ENCODE measurements at places on chromosomes 4 and X.

- peak; percentile 38 for DNase-seq
These were observed 41.4 kb upstream of the NDST4 start for GRCh38 chr4:115154826-115155225.

GRCh38 chr4:108008721-108009120, 19.0 kb downstream of the HADH start:
- no peak for DNase-seq

GRCh38 chr4:35562861-35563260, 681.5 kb downstream of the ARAP2 start:
- DNase-seq = no peak

DNA sequence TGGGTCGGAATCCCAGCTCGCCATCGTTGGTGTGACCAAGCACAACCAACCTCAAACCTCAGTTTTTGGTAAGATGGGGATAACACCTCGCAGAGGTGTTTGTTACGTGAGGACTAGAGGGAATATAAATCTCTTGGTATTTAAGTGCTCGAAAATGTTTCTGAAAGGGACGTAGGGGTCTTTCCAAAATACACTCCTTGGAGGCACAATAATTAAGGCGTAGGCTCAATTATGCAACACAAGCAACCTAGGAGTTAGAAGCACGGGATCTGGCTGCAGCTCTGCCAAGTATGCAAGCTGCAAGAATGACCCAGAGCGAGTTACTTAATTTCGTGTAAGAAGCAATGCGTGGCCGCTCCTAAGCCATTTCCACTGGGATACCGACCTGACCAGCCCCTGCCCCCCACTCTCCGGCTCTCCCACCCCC, 552 bp downstream of the ADH5 start:
- no peak for DNase-seq

DNA sequence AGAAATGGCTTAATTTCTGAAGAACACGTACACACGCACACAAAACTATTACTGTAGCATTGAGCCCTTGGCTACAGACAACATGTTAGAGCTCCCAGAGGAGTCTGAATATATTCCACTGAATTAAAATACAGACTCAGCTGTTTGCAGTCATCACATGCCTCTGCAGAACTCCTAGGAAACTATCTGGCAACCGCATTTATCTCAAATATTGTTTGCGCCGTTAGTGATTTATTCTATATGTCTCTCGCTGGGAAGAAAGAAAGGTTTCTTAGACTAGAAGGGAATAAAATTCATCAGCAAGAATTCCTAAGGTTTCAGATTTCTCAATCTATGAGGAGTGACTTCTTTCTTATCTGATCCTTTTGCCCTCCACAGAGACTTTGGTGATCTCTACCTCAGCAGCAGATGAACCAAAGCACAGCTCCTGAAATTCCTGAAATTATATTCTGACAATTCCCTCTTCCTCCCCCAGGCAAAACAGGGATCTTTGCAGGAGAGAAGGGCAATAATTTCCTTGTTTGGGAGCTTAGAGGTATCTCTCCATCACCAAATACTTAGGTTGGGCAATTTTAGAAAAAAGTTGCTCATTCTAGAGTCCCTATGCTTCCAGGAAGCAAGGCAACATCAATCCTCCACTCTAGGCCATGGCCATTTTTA, 199.2 kb downstream of the APBB2 start:
- DNase-seq = no peak

GRCh38 chrX:131746491-131746968, 202.7 kb downstream of the OR13H1 start:
- peak; percentile 44 for DNase-seq

GRCh38 chr4:168677063-168677462, 180.2 kb downstream of the PALLD start:
- peak; percentile 35 for DNase-seq

DNA sequence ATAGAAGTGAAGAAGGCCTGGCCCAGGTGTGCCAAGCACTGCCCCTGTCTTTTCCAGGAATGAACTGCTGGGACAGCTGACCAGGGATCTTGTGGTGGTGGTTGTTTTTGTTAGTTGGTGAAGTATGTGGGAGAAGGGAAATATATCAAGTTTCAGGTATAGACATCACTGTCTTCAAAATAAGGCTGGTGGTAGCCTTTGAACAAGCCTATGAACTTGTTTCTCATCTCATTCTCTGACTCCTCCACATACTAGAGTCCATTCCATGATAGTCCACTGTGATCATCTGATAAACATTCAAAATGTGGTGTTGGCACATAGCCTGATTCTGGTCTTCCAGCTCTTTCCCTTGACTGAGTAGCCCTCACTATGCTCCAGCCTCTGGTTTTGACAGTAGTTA, 303.7 kb downstream of the CAMK2D start:
- no peak for DNase-seq

DNA sequence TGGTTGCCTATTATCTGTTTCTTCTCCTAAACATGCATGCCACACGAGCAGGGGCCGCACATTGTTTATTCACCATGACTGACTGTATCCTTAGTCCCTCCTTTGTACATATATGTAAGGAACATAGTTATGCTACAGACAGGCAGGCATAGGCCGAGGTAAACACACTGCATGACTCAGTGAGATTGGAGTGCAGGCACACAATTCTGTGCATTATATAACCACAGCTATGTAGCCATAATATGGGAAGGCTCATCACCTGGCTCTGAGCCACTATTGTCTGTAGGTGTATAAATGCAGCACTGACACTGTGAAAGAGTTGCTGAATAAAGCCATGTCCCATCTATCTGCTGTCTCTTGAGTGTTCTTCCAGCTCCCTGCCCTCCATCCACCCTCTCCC, 431.6 kb downstream of the IDS start:
- DNase-seq = no peak

GRCh38 chr4:140152751-140153418, 1.1 kb downstream of the MAML3 start:
- no peak for DNase-seq

- no peak for DNase-seq
These were observed 92.3 kb upstream of the LCORL start for GRCh38 chr4:18113710-18114331.

- DNase-seq = no peak
These were observed 73.2 kb downstream of the NFKB1 start for GRCh38 chr4:102574317-102574716.

- DNase-seq = no peak
These were observed 300.4 kb downstream of the LDB2 start for GRCh38 chr4:16597845-16598596.

DNA sequence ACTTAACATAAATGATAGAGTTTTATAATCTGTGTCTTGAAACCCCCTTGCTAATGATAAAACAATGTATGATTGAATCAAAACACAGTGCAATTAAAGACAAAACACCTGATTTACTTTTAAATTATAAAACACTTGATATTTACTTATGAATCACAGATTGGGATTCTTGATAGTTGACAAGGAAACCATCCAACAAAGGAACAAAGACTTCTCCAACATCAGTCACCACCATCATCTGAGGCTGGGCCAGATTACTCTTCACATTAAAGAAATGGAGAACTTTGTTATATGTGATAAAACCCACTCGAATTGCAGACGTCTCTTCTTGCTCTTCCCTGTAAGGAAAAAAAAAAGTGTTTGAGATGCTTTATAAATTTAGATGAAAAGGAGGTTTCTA, 67.4 kb downstream of the METTL14 start:
- no peak for DNase-seq
